ENCODE measurements at places on chromosomes 3 and 15. TPM values are rescaled to one million over a fixed set of nuclear protein-coding genes. Genes with fewer than 3 reads are reported as not detected.

DNA sequence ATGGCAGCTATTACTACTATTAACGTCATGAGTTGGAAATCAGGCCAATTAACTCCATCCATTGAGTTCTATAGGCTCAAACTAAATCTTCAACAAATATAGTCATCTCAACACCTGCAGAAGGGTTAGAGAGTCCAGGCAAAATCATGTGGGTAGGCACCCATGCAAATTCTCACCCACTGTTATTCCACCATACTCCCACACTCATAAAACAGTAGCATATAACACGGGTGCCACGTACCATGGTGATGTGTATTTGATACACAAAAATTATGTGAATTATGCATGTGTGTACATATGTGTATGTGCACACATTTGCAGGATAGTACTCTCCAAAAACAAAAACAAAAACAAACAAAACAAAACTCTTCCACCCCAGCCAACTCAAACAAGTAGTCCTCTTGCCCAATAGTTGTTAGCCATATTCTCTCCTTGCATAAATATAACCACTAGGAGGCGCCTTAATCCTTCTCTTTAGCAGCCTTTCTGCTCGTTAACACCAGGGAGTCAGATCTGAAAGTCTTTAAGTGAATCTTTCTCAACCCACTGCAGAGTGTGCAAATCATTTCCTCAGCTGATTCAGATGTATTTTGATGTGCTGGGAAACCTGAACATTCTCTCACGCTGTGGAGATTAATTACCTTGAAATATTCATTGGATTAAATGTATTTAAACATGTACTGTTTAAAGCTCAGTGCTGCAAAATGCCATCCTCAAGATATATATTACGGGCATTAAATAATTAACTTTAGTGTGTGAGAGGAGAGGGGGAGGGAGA lies 38.0 kb upstream of the COPB2 start:
- peak; percentile 84 for DNase-seq

GRCh38 chr3:71078199-71078598 lies 505.3 kb downstream of the FOXP1 start:
- DNase-seq, result no peak

DNA sequence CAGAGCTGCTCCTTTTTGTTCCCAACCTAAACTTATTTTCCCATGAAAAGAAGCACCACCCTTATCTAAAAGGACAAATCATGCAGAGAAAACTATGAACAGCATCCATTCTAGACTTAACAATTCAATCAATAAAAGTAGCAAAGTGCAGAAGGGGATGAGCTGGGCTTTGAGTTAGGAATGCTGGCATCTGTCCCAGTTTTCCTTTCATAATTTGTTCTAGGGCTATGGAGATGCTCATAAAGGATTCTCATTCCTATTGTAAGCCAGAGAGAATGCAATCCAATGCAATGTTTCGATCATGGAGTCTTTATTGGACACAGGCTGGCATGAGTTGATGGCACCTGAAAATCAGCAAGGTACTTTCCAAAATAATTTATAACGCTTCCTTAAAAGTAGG lies 330.6 kb downstream of the VPS13C start:
- no peak for DNase-seq

- peak; percentile 38 for DNase-seq
These were observed 1.1 kb downstream of the ITPR1 start for GRCh38 chr3:4493941-4494894.

DNA sequence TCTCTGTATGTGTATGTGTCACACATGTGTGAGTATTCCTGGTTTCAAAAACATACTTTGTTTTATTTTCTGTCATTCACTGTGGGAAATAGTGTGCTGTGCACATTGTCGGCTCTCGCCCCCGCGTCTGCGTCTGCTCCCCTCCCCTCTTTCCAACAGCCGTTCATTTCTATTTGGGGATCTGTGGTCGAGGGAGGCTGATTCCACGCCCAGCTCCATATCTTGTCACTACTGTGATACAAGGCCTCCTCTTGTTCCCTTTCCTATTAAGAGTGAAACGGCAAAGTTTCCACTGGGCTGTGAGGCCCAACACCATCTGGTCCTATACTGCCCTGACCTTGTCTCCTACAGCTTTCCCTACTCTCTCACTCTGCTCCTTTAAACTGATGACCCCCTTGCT lies 172.5 kb upstream of the LRIG1 start:
- peak; percentile 9 for DNase-seq

DNA sequence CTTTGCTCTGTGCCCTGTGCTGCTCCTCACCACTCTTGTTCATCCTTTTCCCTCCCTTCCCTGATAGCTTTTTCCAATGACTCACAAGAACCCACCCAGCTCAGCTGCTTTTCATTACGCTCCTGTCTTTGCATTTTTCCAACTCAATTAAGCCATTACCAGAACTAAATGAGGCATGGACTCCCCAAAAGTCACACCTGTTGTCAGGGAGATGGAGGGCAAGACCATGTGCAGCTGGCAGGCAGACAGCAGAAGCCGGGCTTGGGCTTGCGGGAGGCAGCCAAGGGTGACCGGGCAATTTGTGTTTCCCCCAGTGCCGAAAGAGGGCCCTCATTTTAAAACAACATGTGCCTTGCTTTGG lies 64.3 kb downstream of the CASR start:
- DNase-seq, result peak; percentile 52

The RTP1 gene
- not detected for total RNA-seq

The ATP13A4 gene
- under 0.01 TPM for total RNA-seq

The IGF2BP2 gene
- 26.2 TPM for total RNA-seq

The ZNF385D gene
- 0.83 TPM for total RNA-seq

Data from fibroblast of lung (primary cell).